Calu3 (cell line): ENCODE measurements at places on chromosomes 16 and 17. TPM values are rescaled to one million over a fixed set of nuclear protein-coding genes. Genes with fewer than 3 reads are reported as not detected.

The RNF43 gene
- total RNA-seq: 2.9 and 4.5 TPM in 2 replicates

DNA sequence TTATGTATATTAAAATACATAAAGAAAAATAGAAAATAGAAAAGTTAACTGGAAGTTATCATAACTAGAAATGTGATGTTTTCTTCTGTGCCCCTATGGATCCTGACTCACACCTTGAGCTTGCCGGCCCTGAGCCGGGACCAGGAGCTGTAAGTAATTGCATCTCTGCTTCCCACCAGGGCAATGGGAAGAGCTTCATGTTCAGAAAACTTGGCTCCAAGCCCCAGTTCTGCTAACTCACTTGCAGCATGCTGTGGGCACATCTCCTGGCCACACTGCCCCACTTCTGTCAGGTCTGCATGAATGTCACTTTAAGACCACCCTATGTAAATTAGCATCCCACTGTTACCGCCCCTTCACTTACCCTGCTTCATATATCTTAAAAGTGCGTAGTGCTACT is 37.2 kb downstream of the GNAO1 start:
- H3K4me3 ChIP-seq: no peak overlapping the region
- no peak overlapping the region for H3K27ac ChIP-seq
- H3K27me3 ChIP-seq: peaks cover 92% of the 10 kb centered on the region
- no peak for DNase-seq

GRCh38 chr16:58859958-58860669 is 126.0 kb upstream of the GOT2 start:
- H3K27me3 ChIP-seq: peaks cover 24% of the 10 kb centered on the region
- H3K27ac ChIP-seq: no peak overlapping the region
- DNase-seq: no peak
- H3K4me3 ChIP-seq: no peak overlapping the region
- no peaks in the 10 kb centered on the region for H3K36me3 ChIP-seq

DNA sequence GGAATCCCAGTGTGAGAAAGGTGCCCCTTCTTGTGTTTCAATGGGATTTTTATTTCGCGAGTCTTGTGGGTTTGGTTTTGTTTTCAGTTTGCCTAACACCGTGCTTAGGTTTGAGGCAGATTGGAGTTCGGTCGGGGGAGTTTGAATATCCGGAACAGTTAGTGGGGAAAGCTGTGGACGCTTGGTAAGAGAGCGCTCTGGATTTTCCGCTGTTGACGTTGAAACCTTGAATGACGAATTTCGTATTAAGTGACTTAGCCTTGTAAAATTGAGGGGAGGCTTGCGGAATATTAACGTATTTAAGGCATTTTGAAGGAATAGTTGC is 567 bp downstream of the UBB start:
- H3K36me3 ChIP-seq: peaks cover 35% of the 10 kb centered on the region
- H3K4me3 ChIP-seq: peak overlapping the region; percentile 85
- no peak for DNase-seq
